ENCODE measurements at places on chromosomes 16 and 17. TPM values are rescaled to one million over a fixed set of nuclear protein-coding genes. Genes with fewer than 3 reads are reported as not detected.
A peak's percentile ranks its signal among the peaks of the same experiment; 100 is the strongest.

RRAD gene
- 2.5 TPM for total RNA-seq

DNA sequence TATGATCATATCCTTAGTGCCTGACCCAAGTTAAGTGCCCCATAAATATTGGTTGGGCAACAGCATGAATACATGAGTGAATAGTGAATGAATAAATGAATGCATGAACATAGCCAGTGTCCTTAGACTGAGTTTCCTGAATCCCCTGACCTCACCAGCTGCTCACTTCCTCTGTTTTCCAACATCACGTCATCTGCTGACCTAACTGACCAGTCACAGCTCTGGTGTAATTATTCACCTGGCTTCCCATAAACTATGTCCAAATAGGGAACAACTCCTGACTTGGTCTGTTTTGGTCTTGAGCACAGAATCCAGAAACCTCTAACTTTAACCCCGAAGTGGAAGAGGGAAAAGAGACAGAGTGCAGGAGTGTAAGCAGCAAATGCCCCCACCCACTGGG lies 83.4 kb downstream of the ASIC2 start:
- no peaks in the 10 kb centered on the region for H3K36me3 ChIP-seq
- no peak overlapping the region for H3K4me3 ChIP-seq
- H3K27ac ChIP-seq: no peak overlapping the region
- no peaks in the 10 kb centered on the region for H3K4me1 ChIP-seq
- H3K27me3 ChIP-seq: peaks cover 19% of the 10 kb centered on the region

NHLRC4 gene
- total RNA-seq: 0.52 TPM

DNA sequence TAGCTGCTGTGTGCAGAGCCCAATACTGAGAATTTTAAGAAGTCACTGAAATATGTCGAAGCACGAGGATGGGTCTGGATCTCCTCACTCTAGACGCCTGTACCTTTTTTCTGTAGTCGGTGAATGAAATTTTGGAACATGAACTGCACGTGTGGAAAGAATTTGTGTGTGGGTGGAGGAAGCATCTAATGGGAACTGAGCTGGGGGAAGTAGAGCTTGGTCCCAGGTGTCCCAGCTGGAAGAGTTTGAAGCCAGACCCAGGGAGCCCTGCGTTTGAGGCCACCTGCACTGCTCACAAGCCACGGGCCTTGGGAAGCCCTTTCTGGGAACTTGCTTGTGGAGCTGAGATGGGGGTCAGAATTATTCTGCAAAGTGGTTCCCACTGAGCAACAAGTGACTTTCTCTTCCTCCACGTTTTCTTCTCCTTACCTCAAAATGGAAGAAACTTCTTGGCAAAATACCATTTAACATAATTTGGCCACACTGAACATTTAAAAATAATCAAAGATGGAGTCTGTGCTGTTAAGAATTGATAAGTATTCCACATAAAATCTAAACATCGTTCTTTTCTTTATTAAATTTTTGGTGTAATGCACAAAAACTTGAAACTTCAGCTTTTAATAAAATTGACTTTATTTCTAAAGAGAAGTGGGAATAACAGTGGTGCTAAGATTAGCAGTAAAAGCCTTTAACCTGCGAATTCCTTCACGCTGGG lies 163.8 kb downstream of the PRKCA start:
- H3K4me3 ChIP-seq: no peak overlapping the region
- no peak for DNase-seq
- H3K27me3 ChIP-seq: no peaks in the 10 kb centered on the region
- no peak overlapping the region for H3K27ac ChIP-seq

DNA sequence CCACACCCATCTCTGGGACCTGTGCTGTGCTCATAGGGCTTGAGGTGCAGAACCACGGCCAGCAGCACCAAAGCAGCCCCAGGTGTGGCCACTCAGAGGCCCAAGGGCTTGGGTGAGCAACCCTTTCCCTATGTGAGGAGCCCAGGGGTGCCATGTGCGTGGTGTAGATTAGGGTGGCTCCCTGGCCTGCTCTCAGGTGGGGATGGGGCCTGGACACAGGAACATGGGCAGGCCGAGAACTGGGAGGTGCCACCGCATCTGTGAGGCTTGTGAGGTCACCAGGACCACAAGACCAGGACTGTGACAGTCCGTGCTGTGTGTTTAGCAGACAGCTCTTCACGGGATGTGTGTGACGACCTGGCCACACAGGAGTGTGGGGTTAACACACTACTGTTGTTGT lies 103.5 kb upstream of the ZNF750 start:
- no peak overlapping the region for H3K4me3 ChIP-seq
- no peak overlapping the region for H3K27ac ChIP-seq
- H3K4me1 ChIP-seq: peaks cover 6% of the 10 kb centered on the region
- peak; percentile 31 for DNase-seq
- peaks cover 52% of the 10 kb centered on the region for H3K36me3 ChIP-seq
- H3K27me3 ChIP-seq: no peaks in the 10 kb centered on the region

- no peak for DNase-seq
- H3K4me3 ChIP-seq: no peak overlapping the region
- peaks cover 23% of the 10 kb centered on the region for H3K4me1 ChIP-seq
- peaks cover 14% of the 10 kb centered on the region for H3K27me3 ChIP-seq
- H3K27ac ChIP-seq: no peak overlapping the region
Observed at GRCh38 chr16:77925531-77925930, 96.8 kb upstream of the CLEC3A start.

DNA sequence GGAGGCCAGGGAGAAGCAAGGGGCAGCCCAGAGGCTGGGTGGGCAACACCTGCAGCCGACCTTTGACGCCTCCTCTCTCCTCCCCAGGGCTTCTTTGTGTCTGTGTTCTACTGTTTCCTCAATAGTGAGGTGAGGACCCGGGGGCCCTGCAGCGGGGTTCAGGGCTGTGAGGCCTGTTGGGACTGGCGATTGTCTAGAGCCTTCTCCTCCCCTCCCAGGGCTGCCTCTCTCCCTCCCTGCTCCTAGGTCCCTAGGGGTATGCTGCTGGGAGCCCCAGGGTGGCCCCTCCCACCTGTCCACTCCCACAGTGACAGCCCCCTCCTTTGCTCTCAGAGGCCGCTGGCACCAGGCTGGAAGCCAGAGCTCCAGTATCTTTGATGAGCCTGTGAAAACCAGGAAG lies 10.8 kb upstream of the SPPL2C start:
- H3K27ac ChIP-seq: no peak overlapping the region
- H3K36me3 ChIP-seq: no peaks in the 10 kb centered on the region
- DNase-seq: no peak

CSH2 gene
- total RNA-seq: not detected

CDRT4 gene
- 5.4 TPM for total RNA-seq

CCDC144A gene
- total RNA-seq: 0.60 TPM

NECAB2 gene
- total RNA-seq: 6.5 TPM

FOXJ1 gene
- total RNA-seq: 18.2 TPM

DNA sequence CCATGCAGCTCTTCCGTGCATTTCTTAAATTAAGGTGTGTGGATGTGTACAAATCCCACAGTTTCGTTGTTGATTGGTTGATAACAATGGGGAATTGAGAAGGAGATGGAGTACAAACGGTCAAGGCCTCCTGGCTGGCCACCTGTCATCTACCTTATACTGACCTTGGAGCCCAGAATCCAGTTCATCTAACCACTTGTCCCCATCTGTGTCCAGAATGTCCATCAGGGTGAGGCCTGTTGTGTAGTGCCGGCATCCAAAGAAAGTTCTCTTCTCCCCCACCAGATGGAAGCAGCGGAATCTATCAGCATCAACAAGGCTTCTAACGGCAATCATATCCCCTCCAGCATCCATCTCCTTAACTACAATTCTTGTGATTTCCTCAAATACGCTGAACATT lies 1.5 kb downstream of the GSDMB start:
- H3K27me3 ChIP-seq: no peaks in the 10 kb centered on the region
- H3K4me1 ChIP-seq: peaks cover 11% of the 10 kb centered on the region
- H3K4me3 ChIP-seq: no peak overlapping the region
- peaks cover 31% of the 10 kb centered on the region for H3K36me3 ChIP-seq

GRCh38 chr16:3362931-3363330 lies 7.2 kb downstream of the OR2C1 start:
- no peaks in the 10 kb centered on the region for H3K4me1 ChIP-seq
- peaks cover 6% of the 10 kb centered on the region for H3K27me3 ChIP-seq
- DNase-seq: no peak
- no peak overlapping the region for H3K27ac ChIP-seq

GRCh38 chr16:27627136-27627535 lies 77.2 kb downstream of the KATNIP start:
- no peaks in the 10 kb centered on the region for H3K27me3 ChIP-seq
- DNase-seq: no peak
- peak overlapping the region; percentile 62 for H3K27ac ChIP-seq
- no peak overlapping the region for H3K4me3 ChIP-seq
- H3K4me1 ChIP-seq: peaks cover 41% of the 10 kb centered on the region

TAX1BP3 gene
- 138 TPM for total RNA-seq

GRCh38 chr17:80876950-80877728 lies 114.5 kb upstream of the CHMP6 start:
- H3K36me3 ChIP-seq: peaks cover 3% of the 10 kb centered on the region
- H3K27me3 ChIP-seq: no peaks in the 10 kb centered on the region
- no peak overlapping the region for H3K4me3 ChIP-seq

- H3K4me3 ChIP-seq: peak within 1 kb of the TSS; percentile 93
- peaks cover 89% of the 10 kb centered on the region for H3K27me3 ChIP-seq
- H3K36me3 ChIP-seq: no peaks in the 10 kb centered on the region
- H3K4me1 ChIP-seq: peaks cover 10% of the 10 kb centered on the region
- peak within 1 kb of the TSS; percentile 78 for H3K27ac ChIP-seq
Observed at GRCh38 chr16:56657555-56658326, at the start of gene MT1F. TSS of gene MT1F (plus strand) at chr16:56657959. CDS start at chr16:56658059, 100 bp downstream.

DNA sequence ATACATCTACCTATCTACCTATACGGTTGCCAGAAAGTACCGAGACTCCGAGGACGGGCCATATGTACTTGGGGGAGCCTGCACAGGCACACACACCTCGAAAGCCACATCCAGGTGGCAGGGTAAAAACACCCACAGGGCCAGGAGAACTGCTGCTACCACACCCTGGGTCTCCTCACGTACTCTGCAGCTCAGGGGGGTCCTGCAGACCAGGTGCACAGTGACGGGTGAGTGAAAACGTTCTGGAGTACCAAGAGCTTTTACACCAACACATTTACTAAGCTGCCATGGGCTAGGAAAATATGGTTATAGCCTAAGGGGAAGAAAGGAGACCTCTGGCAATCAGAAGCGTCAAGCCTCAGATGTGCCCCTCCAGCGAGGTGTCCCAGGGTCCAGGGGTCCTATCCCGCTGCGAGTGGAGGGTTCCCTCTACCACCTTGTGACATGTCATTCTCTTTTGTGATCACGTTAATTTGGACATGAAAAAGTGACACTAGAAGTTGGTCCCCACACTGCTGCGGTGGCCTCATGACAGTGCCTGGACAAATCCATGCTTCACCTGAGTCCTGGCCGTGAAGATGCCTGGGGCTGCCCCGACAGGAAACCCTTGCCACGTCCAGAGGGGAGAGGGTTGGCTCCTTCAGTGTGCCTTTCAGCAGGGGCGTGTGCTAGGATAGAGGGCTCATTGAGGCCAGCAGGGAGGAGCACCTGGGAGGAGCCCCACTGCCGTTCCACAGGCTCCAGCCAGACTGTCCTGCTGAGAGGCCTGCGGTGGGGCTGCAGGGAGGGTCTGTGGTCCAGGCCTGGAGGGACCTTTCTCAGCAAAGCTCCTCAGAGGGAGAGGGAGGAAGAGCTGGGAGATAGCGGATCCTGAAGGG lies 1.8 kb downstream of the CANT1 start:
- peaks cover 4% of the 10 kb centered on the region for H3K36me3 ChIP-seq
- H3K27me3 ChIP-seq: no peaks in the 10 kb centered on the region
- no peak for DNase-seq
- H3K27ac ChIP-seq: peak overlapping the region; percentile 92
- peaks cover 30% of the 10 kb centered on the region for H3K4me1 ChIP-seq

DNA sequence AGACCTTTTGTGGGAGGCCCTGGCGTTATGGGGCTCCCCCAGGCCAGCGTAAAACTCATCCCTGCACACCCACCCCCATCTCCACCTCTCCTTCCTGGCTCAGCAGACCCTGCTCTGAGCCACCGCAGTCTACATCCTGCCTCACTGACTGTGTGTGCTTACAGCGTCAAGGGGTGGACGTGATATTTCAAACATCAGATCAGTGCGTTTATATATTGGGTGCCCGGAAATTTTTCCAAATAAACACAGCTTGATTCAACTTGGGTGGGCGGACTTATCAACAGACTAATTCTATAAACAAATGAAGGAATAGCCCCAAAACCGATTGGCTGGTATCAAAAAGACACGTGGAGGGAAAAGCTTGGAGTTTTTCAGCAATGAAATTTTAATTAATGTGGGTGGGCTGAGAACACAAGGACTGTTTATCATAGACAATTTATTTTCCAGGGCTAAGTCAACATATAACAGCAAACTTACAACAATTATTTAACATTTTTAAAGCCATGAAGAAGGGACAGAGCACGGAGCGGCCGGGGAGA lies at the start of gene FOXL1:
Gene FOXL1, plus strand, starts transcription at position 489 of the 539 bp plus-strand sequence. CDS start 175 bp downstream, outside the sequence.
- H3K4me3 ChIP-seq: peak within 1 kb of the TSS; percentile 94
- H3K27ac ChIP-seq: no peak within 1 kb of the TSS

SOX15 gene
- total RNA-seq: 4.0 TPM

KRT36 gene
- 0.17 TPM for total RNA-seq

- no peak overlapping the region for H3K4me3 ChIP-seq
- H3K36me3 ChIP-seq: no peaks in the 10 kb centered on the region
- DNase-seq: no peak
- H3K4me1 ChIP-seq: peaks cover 4% of the 10 kb centered on the region
- H3K27me3 ChIP-seq: peaks cover 15% of the 10 kb centered on the region
Observed at GRCh38 chr16:77657016-77657415, 65.3 kb upstream of the NUDT7 start.

DNA sequence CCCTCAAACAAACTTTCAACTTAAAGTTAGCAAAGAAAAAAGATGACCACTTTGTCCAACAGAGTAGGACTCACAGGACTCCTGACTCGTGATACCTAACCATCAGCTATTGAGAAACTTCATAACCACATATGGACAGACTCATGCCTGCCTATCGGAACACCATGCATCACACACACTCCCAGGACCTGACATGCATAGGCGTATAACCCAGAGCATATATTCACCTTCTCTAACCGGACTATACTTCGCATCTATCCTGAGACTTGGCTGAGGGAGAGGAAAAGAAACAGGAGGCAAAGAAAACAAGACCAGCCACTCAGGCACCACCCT lies 2.2 kb downstream of the PIP4K2B start:
- peak overlapping the region; percentile 96 for H3K4me3 ChIP-seq
- DNase-seq: no peak
- H3K4me1 ChIP-seq: peaks cover 30% of the 10 kb centered on the region
- H3K27ac ChIP-seq: peak overlapping the region; percentile 46

DNA sequence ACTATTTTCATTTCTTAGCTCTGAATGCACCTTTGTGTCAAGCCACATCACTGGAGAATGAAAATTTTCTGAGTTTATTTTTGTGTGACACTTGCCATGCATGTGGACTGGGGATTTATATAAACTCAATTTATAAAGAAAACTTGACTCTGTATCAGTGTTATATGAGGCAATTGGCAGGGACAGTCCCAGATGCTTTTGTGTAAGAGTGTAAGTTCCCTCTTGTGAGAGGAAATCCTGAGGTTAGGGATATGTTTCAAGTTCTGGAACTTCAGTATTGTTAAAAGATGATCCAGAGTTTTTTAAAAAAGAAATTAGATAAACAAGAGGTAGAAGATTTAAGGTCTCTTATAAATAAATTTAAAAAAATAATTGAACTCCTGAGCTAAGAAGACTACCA lies 10.9 kb upstream of the CCL8 start:
- peaks cover 6% of the 10 kb centered on the region for H3K4me1 ChIP-seq
- no peak overlapping the region for H3K27ac ChIP-seq
- no peaks in the 10 kb centered on the region for H3K36me3 ChIP-seq
- no peak for DNase-seq
- peaks cover 9% of the 10 kb centered on the region for H3K27me3 ChIP-seq

GRCh38 chr16:71840052-71840451 lies 5.7 kb upstream of the ATXN1L start:
- no peak overlapping the region for H3K27ac ChIP-seq
- no peaks in the 10 kb centered on the region for H3K4me1 ChIP-seq
- DNase-seq: no peak
- H3K36me3 ChIP-seq: no peaks in the 10 kb centered on the region
- H3K27me3 ChIP-seq: no peaks in the 10 kb centered on the region
- no peak overlapping the region for H3K4me3 ChIP-seq
